Panc1 (cell line): ENCODE measurements at places on chromosomes 3 and 15. TPM values are rescaled to one million over a fixed set of nuclear protein-coding genes. Genes with fewer than 3 reads are reported as not detected.
A peak's percentile ranks its signal among the peaks of the same experiment; 100 is the strongest.

The KLHL24 gene
- 42.0 TPM for total RNA-seq

The WDR53 gene
- 18.6 TPM for total RNA-seq

The ANKUB1 gene
- total RNA-seq, result not detected

The DLG1 gene
- 90.2 TPM for total RNA-seq

The UBAP1L gene
- 1.7 TPM for total RNA-seq

The SLITRK3 gene
- not detected for total RNA-seq

The LRTM1 gene
- not detected for total RNA-seq

The MOBP gene
- not detected for total RNA-seq

GRCh38 chr3:149560001-149560400 is 85.5 kb downstream of the TM4SF4 start:
- peaks cover 8% of the 10 kb centered on the region; the same call in 1 of the 2 replicates for H3K36me3 ChIP-seq
- H3K4me1 ChIP-seq, result peaks cover 99% of the 10 kb centered on the region
- no peak for DNase-seq
- H3K4me3 ChIP-seq, result no peak overlapping the region

GRCh38 chr3:21691036-21691435 is 60.0 kb downstream of the ZNF385D start:
- H3K27ac ChIP-seq, result no peak overlapping the region
- H3K36me3 ChIP-seq, result no peaks in the 10 kb centered on the region
- no peak overlapping the region for H3K4me3 ChIP-seq
- H3K27me3 ChIP-seq, result no peaks in the 10 kb centered on the region
- no peaks in the 10 kb centered on the region for H3K4me1 ChIP-seq

DNA sequence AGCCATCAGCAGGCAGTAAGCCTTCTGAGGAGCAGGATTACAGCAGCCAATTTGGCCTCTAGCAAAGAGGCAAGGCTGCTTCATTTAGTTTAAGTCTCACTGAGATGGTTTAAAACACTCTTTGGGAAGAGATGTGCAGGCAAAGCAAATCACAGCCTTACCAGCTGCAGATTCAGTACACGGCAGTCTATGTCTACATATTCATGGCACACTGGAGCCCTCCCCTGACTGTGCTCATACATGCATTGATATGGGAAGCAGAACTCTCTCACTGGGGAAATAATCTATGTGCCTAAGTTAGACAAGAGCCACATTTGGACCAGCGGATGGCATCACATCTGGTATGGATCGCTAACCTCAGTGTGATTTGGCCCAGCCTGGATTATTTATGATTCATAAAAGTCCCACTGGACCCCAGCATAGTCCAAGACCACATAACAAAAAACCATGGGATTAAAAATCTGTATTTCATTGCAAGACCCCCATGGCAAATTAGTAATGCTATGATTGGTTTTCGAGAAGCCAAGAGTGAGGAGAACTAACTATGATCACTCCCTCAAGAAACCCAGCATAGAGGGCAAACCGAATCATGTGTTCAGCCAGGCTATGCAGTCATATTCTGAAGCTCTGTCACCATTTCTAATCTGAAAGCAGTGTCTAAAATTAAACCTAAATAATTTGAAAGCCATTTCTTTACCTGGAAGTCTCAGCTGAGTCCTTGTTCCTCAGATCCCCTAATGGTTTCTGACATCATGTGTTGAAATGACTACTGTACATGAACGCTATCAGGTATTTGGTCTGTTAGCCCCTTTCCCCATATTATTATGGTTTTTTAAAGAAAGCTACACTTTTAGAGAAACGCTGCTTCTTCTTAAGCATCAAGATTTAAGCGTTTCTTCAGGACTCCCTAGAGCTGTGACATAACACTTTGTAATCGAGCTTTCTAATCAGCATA is 1.2 kb downstream of the PRICKLE2 start:
- no peaks in the 10 kb centered on the region for H3K4me1 ChIP-seq
- no peaks in the 10 kb centered on the region for H3K27me3 ChIP-seq
- no peak overlapping the region for H3K4me3 ChIP-seq
- H3K36me3 ChIP-seq, result no peaks in the 10 kb centered on the region
- no peak overlapping the region for H3K27ac ChIP-seq
- no peak for DNase-seq

DNA sequence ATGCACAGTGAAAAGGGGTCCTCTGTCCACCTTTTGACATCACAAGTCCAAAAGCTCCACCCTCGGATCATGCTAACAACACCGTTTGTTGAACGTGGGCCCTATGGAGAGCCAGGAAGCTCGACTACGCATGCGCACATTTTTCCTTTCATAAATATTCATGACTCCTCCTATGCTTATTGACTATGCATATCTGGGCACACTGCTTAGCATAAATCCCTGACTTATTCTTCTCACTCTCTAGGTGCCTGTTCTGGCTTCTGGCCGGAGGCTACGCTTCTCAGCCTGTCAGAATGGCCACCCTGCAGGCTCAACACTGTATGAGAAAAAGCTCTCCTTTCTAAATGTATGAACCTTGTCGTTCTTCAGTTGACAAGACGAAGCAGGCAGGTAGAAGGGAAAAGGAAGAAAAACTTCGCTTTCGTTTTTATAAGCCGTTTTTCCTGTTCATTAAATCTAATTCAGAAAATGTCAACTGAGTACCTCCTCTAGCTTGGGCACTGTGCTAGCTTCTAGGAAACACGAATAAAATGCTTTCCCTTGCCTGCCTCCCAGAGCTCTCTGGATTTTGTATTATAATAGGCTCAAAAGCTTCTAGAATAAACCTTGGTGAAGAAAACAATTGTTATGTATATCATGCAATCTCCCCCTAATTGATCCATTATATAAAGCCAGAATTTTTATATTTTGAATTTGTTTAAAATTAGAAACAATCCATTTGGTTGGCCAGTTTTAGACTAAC is 207.7 kb downstream of the ATP10A start:
- no peak overlapping the region for H3K4me3 ChIP-seq
- H3K27ac ChIP-seq, result no peak overlapping the region
- no peaks in the 10 kb centered on the region for H3K27me3 ChIP-seq
- H3K36me3 ChIP-seq, result no peaks in the 10 kb centered on the region
- DNase-seq, result no peak
- no peaks in the 10 kb centered on the region for H3K4me1 ChIP-seq

DNA sequence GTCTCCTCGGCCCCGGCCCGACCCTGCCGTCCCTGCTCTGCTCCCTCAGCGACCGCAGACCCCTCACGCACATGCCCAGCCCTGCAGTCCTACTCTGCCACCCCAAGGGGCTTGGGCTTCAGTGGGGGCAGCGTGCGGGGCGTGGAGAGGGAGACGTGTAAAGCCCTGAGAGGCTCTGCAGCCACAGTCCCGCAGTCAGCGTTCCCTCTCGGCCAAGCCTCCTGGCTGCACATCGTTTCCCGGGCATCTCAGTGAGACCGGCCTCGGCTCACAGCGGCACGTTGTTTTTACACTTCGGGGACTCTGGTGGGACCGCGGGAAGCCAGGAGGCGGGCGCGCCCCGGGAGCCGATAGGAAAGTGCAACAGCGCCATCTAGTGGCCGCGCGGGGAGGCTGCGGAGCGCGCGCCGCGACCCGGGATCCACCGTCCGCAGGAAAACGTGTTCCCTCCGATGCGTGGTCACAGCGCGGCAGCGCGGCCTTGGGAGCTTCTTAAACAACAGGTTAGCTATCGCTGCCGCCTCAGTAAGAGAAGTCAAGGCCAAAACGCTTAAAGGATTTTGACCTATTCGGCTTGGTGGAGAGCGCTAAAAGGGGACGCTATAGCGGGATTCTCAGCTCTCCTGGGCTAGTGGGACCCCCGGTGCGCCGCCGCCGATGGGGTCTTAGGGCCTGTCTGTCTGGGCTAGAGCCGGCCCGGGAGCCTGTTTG is 226.8 kb upstream of the IGF1R start:
- peaks cover 2% of the 10 kb centered on the region; the same call in 1 of the 2 replicates for H3K27me3 ChIP-seq
- peak overlapping the region; percentile 29 for H3K4me3 ChIP-seq
- H3K36me3 ChIP-seq, result no peaks in the 10 kb centered on the region
- H3K4me1 ChIP-seq, result peaks cover 8% of the 10 kb centered on the region; the same call in 1 of the 2 replicates

- H3K4me1 ChIP-seq, result no peaks in the 10 kb centered on the region
- DNase-seq, result no peak
- no peaks in the 10 kb centered on the region for H3K36me3 ChIP-seq
Observed at GRCh38 chr3:194022816-194023215, 113.1 kb upstream of the HES1 start.

DNA sequence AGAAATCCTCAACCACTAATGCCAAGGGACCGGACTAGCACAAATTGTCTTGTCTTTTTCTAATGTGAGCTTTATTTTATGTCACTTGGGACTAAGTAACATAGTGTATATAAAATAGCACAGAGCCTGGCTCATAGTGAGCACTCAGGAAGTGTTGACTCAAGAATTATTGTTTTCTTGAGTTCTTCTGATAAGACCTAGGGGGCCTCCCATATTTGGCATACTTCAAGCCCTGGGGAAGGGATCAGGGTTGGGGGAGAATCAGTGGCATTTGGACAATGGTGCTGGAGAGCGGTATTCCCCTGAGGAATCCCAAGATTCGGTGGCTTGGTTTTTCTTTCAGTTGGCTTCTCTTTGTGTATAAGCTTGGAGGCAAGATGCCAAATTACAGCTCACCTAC is 19.4 kb downstream of the ZNF80 start:
- no peak for DNase-seq
- H3K36me3 ChIP-seq, result no peaks in the 10 kb centered on the region
- peaks cover 5% of the 10 kb centered on the region for H3K27me3 ChIP-seq
- no peaks in the 10 kb centered on the region for H3K4me1 ChIP-seq

GRCh38 chr3:39170461-39170860 is 17.1 kb upstream of the CSRNP1 start:
- H3K27ac ChIP-seq, result no peak overlapping the region

DNA sequence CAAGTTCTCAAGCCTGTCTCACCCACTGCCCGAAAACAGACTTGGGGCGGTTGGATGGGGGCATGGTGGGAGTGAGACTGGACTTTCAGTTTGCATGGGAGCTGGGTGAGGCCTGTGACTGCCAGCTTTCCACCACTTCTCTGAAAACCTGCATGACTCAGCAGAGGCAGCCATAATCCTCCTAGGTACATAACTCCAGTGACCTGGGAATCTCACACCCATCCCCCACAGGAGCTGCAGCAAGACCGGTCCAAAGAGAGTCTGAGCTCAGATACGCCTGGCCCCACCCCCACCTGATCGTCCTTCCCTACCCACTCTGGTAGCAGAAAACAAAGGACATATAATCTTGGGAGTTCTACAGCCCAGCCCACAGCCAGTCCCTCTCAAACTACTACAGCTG is 107.2 kb downstream of the NSMCE3 start:
- H3K4me3 ChIP-seq, result no peak overlapping the region
- H3K36me3 ChIP-seq, result no peaks in the 10 kb centered on the region
- DNase-seq, result no peak
- no peaks in the 10 kb centered on the region for H3K4me1 ChIP-seq
- no peak overlapping the region for H3K27ac ChIP-seq

DNA sequence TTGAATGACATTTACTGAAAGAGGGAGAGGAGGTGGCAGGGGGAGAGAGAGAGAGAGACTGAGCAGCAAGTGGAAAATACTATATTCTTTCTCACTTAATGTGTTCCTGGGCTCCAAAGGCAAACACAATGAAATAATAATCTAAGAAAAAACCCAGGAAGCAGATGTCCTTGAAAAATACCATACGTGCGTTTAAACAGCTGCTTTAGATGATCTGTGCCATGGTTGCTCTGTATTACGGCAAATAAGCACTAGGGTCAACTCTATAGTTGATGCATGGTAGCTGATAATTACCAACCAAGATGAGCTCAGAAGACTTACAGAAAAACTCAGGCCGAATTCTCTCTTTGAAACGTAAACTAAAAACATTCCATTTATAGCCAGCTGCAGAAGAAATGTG is 410.3 kb upstream of the TBL1XR1 start:
- H3K4me1 ChIP-seq, result peaks cover 18% of the 10 kb centered on the region
- no peak overlapping the region for H3K4me3 ChIP-seq
- no peak for DNase-seq
- peak overlapping the region; percentile 55; the same call in 1 of the 2 replicates for H3K27ac ChIP-seq

DNA sequence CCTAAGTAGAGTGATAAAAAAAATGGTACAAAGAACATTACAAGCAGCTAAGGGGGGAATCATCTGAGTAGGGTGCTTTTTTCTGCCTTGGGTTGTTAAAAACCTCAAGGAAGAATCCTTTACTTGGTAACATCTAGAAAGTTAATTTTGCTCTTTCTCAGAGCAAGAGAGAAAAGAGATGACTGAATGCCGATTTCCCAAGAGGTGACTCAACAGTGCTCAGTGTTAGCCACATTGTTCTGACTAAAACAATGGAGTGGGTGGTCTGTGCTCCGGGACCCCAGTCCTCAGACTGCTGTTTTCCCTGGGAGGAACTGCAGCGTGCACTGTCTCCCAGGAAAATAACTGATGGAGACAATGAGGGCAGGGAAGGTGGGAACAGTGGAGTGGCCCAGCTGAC is 41.1 kb upstream of the RASGRP1 start:
- H3K4me1 ChIP-seq, result 0 out of 2 replicates have a peak, but pooled peaks cover 2% of the 10 kb centered on the region
- peaks cover 3% of the 10 kb centered on the region; the same call in 1 of the 2 replicates for H3K27me3 ChIP-seq
- H3K36me3 ChIP-seq, result no peaks in the 10 kb centered on the region
- DNase-seq, result no peak
- no peak overlapping the region for H3K27ac ChIP-seq
- no peak overlapping the region for H3K4me3 ChIP-seq

DNA sequence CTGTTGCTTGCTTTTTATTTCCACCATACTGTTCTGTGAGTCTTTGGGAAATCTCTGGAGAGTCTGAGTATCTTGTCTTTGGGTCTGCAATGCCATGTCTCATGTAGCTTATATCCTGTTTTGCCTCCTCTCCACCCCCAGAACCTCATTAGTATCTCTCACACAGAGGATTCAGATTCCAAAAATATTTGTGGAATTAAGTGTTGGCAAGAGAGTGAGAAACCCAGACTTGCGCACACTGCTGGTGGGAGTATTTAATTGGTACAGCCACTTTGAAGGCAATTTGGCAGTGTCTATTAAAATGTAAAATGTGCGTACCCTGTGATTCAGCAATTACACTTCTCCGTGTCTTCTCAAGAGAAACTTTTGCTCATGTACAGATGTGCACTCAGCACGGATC is 68.6 kb downstream of the ZNF621 start:
- H3K36me3 ChIP-seq, result no peaks in the 10 kb centered on the region
- no peak overlapping the region for H3K27ac ChIP-seq
- DNase-seq, result no peak

GRCh38 chr3:76930712-76931111 is 109.2 kb upstream of the ROBO2 start:
- no peak overlapping the region for H3K4me3 ChIP-seq
- H3K27me3 ChIP-seq, result no peaks in the 10 kb centered on the region
- no peak overlapping the region for H3K27ac ChIP-seq
- DNase-seq, result no peak
- no peaks in the 10 kb centered on the region for H3K4me1 ChIP-seq

- no peaks in the 10 kb centered on the region for H3K27me3 ChIP-seq
- no peak overlapping the region for H3K27ac ChIP-seq
- H3K36me3 ChIP-seq, result no peaks in the 10 kb centered on the region
- H3K4me3 ChIP-seq, result no peak overlapping the region
- H3K4me1 ChIP-seq, result no peaks in the 10 kb centered on the region
Observed at GRCh38 chr3:75938921-75939320, 153.6 kb upstream of the ZNF717 start.

GRCh38 chr3:170697908-170698307 is 112.0 kb upstream of the SLC7A14 start:
- H3K27me3 ChIP-seq, result no peaks in the 10 kb centered on the region
- H3K4me1 ChIP-seq, result no peaks in the 10 kb centered on the region
- H3K27ac ChIP-seq, result no peak overlapping the region
- H3K36me3 ChIP-seq, result no peaks in the 10 kb centered on the region
- DNase-seq, result no peak

- no peaks in the 10 kb centered on the region for H3K36me3 ChIP-seq
- DNase-seq, result no peak
- peaks cover 12% of the 10 kb centered on the region for H3K27me3 ChIP-seq
- H3K4me1 ChIP-seq, result no peaks in the 10 kb centered on the region
- H3K4me3 ChIP-seq, result no peak overlapping the region
- H3K27ac ChIP-seq, result no peak overlapping the region
Observed at GRCh38 chr3:64693031-64693430, 5.2 kb upstream of the ADAMTS9 start.

GRCh38 chr3:3860235-3860634 is 61.0 kb downstream of the LRRN1 start:
- no peak overlapping the region for H3K4me3 ChIP-seq
- no peak overlapping the region for H3K27ac ChIP-seq
- no peaks in the 10 kb centered on the region for H3K4me1 ChIP-seq
- no peaks in the 10 kb centered on the region for H3K27me3 ChIP-seq
- DNase-seq, result no peak
